ENCODE measurements at places on chromosomes 2 and 18.
A peak's percentile ranks its signal among the peaks of the same experiment; 100 is the strongest.

DNA sequence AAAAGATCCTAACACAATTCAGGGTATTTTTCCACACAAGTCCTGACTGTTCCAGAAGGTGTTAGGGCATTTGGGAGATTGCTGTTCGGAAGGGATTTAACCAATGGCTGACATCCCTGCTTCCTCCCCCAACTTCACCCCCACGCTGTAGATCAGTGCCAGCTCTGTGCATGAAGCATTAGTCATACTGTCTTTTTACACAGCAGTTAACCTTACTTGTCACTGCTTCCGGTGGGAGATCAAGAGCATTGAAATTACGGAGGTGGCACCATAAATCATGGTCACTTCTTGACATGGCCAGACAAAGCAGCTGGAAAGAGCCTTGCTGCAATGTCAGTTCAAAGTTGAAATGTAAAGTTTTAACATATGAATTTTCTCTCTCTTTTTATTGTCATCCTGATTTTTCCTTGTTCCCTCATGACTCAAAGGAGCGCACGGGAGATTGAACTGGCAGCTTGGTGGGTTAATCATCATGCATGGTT lies 70.2 kb downstream of the HRH4 start:
- no peak for DNase-seq

- no peak for DNase-seq
Observed at GRCh38 chr2:66699793-66700676, 265.1 kb downstream of the MEIS1 start.

DNA sequence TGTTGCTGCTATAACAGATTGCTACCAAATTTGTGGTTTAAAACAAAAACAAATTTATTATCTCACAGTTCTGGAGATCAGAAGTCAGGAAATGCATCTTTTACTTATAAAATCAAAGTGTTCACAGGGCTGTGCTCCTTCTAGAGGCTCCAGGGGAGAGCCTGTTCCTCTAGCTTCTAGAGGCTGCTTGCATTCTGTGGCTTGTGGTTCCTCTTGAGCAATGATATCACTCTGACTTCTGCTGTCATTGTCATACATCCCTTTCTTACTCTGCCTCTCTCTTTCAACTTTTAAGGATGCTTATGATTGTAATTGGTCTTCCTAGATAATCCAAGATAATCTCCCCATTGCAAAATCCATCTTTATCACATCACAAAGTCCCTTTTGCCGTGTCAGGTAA lies 6.1 kb upstream of the DCC start:
- no peak for DNase-seq

DNA sequence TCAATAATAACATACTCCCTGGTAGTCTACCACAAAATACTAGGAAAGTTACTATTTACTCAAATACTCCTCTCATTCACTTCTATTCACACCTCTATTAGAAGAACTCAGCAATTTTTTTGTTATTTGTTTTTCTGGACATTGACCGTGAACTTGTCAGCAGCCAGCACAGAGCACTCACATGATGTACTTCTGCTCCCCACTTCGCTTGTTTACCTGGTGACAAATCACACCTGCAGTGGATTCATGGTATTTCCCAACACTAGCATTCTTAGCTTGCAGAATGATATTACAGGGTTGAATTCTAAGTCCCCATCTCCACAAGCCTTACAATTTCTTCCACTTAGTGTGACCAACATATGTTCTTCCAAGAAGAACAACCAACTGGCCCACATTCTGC lies 238.2 kb downstream of the SATB2 start:
- DNase-seq, result no peak

DNA sequence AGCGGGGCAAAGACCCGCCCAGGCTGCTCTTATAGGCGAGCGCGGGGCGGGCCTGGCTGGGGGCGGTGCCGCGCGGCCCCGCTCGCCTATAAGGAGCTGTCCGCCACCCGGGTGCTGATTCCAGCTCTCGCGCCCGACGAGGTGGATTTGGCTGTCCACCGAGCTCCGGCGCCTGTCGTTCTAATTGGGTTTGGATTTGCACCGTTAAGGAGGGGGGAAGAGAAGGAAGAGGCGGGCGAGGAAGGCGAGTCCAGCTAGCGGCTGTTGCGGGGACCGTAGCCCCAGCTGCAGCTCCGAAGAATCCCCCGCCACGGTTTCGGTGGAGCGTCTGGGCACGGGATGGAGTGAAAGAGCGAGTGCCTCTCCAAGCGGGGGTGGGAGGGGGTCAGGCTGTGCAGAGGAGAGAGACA lies at the start of gene CNTNAP5:
CNTNAP5 (plus strand) TSS at position 117 of the 410 bp plus-strand sequence. CDS start 364 bp downstream, outside the sequence.
- DNase-seq, result peak; percentile 32

GRCh38 chr2:75548036-75548573 lies 12.6 kb downstream of the EVA1A start:
- no peak for DNase-seq

DNA sequence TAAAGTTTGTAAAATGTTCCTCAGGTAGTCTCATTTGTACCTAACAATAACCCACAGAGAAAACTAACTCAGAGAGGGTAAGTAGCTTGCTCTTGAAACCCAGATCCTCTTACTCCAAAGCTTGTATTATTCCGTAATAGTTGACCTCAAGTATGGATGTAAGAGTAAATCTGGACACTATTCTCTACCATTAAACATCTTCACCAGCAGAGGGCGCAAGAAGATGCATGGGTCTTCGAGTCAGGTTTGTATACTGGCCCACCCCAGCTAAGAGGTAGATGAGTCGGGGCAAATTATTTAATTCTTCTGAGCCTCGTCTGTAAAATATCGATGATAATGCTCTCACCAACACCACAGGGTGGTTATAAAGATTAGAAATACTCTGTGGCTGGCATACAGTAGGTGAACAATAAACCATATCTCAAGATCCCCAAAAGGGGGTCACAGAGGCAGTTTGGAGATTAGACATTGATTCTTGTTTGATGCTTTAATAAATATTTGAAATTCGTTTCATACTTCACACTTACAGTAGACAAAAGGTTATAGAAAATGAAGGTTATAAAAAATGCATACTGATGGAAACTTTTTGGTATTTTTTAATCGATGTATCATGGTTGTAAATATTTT lies 3.5 kb upstream of the CABLES1 start:
- DNase-seq, result peak; percentile 47

DNA sequence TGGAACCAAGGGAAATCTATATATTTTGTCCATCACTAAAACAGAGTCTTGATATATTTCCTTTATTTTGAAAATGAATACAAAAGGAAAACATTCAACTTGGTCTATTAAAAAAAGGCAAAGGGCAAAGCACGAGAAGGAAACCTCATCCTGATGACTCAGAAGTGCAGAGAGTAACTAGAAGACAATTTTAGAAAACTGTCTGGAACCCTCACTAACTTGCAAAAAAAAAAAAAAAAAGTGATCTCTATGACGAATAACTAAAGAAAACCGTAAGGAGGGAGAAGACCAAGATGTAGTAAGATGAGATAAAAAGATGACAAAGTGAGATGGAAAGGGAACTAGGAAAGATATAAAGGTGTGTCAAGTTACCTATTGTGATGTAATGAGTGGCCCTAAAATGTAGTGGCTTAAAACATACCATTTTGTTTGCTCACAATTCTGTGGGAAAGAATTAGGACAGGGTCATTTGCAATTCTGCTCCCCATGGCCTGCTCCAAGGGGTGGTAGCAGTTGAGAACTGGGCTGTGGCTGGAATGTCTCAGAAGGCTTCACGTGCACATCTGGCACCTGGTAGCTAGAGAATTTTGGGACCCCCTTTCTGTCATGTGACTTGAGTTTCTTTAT lies 303.0 kb downstream of the DYSF start:
- DNase-seq, result no peak

- no peak for DNase-seq
Observed at GRCh38 chr2:201678401-201678800, 20.0 kb downstream of the MPP4 start.

Data from NCI-H187 (cell line).